ENCODE measurements at places on chromosomes 12 and 14.

- no peak for DNase-seq
These were observed 85.4 kb downstream of the WSCD2 start for GRCh38 chr12:108214486-108214885.

DNA sequence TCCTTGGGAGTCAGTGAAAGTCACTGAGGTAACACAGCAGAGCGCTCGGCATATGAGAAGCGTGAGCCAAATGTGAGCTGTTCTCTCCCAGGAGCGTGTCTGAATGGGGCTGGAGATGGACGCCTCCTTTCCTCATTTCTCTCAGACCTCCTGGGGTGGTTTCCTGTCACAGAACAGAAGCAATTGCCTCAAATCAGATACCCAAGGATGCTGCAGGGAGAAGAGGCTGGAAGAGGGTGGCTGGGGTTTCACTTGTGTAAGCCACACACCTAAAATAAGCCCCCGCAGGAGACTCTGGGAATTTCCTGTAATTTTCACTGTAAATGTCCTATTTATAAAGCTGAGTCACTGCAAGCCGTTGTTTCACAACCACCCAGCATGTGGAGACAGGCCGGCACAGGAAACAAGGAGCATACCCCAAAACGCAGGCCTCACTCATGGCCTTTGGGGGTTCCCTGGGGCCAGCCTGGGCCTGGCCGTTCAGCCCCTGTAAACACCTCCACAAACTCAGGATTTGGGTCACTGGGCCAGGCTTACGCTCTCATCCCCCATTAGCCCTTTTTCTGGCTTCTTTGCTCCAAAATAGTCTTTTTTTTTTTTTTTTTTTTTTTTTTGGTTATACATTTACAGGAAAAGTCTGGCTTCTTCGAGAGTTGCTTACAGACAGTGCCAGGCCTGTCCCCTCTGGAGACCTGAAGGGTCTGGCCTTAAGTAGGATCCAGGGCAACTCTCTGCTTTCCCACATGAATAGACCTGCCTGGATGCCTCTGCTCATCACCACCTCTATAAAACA lies 55.3 kb downstream of the VCPKMT start:
- DNase-seq, result no peak

DNA sequence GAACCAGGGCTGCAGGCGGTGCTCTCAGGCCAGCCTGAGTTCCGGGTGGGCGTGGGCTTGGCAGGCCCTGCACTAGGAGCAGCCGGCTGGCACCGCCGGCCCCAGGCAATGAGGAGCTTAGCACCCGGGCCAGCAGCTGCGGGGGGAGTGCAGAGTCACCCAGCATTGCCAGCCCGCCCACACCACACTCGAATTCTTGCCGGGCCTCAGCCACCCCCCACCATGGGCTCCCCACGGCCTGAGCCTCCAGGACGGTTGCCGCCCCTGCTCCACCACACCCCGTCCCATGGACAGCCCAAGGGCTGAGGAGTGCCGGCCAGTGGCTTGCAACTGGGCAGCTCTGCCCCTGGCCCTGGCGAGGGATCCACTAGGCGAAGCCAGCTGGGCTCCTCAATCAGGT lies 453.4 kb downstream of the TMTC2 start:
- DNase-seq, result no peak

DNA sequence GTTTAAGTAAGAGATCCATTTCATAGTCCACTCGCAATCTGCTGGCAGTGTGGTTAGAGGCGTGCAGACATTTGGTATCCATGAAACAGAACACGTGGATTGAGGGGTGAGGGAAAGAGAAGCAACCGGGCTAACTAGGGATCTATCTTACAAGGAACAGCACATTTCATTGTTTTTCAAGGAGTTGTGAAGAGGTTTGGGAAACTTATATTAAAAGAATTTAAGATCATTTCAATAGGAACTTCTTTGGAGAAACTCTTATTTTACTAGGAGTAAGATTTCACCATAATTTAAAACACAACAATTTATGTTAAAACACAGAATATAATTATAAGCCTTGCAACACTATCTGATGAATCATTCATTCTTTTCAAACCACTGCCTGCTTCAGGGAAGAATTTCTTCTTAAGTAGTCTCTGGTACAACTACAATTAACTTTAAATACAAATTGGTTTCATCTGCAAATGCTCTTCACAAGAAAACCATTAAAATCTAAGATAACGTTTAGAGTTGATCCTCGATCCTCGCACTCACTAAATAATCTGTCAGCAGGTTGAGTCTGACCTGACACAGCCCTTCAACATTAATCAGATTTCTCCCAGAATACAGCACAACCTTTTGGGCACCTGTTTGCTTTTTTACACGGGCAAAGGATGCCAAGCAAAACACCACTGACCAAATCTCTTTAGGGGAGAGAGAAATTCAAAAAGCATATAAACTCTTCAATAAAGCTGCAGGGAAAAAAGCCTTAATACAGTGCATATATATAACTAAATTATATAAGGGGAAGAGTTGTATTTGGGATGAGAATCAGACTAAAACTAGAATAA lies 27.3 kb downstream of the PPTC7 start:
- no peak for DNase-seq

DNA sequence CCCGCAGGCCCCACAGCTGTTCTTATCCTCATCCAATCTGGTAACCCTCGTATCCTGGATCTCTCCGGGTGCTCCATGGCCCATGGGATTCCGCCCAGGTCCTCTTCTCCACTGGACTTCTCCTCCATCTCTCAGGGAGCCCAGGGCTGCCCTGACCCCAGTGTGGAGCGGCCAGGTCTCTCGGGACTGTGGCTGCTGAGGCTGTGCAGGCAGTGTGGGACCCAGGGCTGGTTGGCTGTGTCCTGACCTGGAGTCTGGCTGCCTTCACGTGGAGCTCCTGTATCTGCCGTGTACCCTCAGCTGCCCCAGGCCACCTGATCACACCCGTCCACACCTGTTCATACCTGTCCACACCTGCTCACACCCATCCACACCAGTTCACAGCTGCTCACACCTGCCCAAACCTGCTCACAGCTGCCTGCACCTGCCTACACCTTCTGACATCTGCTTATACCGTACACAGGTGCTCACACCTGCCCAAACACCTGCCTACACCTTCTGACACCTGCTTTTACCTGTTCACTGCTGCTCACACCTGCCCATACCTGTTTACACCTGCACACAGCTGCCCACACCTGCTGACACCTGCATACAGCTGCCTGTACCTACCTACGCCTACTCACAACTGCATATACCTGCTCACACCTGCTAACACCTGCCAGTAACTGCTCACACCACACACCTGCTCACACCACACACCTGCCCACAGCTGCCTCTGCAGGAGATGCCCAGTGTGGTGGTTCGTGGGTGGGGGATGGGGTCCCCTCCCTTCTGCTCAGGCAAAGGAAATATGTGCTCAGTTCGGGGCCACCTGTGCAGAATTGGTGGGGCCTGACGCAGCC lies 92.2 kb downstream of the GALNT9 start:
- no peak for DNase-seq

DNA sequence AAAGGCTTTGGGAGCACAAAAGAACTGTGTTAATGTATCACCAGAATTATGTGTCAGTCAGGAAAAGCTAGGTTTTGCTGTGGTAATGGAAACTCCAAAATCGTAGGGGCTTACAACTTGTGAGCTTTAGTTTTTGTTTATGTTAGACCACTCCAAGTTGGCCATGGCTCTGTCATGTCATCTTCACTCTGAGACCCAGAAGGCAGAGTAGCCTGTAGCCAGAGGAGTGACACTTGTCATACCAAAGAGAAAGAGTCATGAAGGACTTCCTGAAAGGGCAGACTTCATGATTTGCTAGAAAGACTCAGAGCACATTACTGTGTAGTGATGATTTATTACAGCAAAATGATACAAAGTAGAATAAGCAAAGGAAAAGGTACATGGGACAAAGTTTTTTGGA lies 133.6 kb upstream of the SSTR1 start:
- no peak for DNase-seq

DNA sequence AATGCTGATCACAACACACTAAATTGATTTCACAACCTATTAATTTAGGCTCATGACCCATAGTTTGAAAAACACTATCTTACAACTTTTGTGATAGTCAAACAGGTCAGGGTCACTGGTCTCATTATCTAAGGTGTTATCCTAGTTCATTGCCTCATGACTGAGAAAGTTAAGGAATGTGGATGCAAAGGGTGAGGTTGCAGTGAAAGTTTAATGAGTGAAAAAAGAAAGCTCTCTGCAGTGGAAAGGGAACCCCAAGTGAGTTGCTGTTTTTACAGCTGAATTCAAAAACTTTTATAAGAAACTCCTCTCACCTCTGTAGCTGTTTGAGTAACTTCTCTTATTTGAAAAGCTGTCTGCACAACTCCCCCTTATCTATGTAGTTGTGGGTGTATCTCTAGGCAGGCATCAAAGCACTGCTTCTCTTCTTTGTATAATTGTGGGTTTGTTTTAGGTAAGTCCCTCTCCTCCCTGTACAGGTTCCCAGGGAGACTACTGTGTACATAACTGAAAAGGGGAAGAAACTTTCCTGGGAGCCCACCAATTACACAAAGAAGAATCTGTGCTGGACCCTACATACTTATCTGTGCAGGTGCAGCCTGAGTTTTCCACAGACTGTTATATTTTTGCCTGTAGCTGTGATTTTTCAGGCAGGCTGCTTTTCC lies 18.9 kb downstream of the DNAL1 start:
- DNase-seq, result no peak

DNA sequence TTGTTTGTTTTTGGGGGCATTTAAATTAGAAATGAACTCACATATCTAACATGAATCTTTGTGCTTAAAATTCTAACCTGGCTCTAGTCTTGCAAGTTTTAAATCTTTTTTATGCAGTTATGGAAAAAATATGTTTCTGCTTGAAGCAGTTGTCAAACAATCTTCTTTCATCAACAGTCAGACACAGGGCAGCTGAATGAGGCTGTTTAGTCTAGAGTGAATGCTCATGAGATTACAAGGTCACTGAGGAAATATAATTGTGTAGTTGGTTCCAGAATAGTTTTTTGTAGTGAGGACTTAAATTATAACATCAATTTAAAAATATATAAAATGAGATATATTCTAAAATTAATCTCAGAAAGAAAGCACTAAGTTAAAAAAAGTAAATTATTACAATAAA lies 76.5 kb downstream of the TRMT5 start:
- no peak for DNase-seq

GRCh38 chr14:104444159-104445030 lies 135.2 kb upstream of the C14orf180 start:
- DNase-seq, result no peak

DNA sequence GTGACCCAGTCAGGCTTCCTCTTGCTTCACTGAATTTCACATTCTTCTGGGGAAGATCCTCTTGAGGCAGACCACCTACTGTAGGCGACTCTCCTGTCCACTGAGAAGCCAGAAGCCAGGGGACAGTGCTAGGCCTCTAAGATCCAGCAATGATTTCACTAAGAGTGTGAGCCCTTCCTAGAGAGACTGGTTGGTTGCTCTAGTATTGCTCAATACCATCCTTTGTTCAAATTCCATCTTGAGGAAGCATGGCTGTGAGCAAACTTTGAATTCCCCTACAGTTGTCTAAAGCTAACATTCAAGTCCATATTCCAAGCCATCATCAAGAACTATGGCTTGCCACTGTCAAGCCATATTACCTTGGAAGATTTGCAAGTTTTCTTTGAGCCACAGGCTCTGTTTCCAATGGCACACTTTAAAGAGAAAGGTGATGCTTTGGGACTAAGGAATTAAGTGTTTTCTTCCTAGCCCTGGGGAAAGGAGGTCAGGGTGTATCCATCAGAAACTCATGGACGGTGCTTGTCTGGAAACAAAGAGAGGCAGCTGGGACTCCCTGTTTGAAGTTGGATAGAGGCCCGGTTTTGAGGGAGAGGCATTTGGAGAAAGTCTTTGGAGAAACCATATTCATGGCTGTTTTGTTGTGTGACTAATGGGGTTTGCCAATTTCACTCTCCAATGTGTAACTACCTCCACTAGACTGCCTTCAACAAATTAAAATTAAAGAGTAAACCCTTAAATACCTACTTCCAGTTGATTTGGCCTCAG lies 1217.9 kb downstream of the VRK1 start:
- no peak for DNase-seq

GRCh38 chr14:104331871-104332605 lies 193.7 kb downstream of the KIF26A start:
- DNase-seq, result no peak

DNA sequence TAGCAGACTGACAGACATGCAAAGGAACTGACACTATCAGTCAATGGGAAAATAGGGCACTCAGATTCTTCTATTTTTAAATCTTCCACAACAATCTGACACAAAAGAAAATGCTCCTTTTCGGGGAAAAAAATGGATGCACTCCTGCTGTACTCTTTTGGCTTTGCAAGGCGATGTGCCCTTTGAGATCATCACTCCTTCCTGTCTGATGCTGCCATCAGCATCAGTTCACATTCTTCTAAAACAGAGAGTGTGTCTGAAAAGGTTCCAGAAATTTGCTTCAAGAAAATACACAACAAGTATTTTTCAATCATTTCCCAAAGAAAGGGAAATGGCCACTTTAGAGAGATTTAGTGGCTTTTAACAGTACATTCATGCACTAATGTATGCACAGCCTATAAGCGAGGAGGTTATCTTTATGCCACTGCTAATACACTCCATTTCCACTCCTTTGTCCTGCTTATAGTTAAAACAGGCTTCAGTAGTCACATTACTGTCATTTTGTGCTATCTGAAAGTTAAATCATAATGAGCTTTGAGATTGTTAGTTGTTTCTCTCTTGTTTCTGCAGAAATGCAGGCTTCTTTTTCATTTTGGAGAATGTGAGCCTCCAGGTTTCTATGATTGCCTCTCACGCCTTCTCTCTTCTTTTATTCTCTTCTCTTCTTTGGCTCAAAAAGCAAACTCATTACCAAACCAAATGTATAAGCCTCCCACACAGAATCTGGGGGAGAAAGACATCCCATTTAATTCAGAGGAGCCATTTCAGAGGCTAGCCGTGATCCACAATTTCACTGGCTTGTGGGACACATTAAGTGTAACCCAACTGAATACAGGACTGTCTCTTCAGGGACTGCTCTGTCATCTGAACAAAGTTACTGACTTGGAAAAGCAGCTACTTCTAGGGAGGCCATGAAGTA lies 110.9 kb upstream of the CCDC196 start:
- no peak for DNase-seq

GRCh38 chr12:94231709-94232108 lies 83.3 kb downstream of the PLXNC1 start:
- DNase-seq, result no peak

GRCh38 chr12:90036637-90037036 lies 328.0 kb upstream of the ATP2B1 start:
- no peak for DNase-seq

DNA sequence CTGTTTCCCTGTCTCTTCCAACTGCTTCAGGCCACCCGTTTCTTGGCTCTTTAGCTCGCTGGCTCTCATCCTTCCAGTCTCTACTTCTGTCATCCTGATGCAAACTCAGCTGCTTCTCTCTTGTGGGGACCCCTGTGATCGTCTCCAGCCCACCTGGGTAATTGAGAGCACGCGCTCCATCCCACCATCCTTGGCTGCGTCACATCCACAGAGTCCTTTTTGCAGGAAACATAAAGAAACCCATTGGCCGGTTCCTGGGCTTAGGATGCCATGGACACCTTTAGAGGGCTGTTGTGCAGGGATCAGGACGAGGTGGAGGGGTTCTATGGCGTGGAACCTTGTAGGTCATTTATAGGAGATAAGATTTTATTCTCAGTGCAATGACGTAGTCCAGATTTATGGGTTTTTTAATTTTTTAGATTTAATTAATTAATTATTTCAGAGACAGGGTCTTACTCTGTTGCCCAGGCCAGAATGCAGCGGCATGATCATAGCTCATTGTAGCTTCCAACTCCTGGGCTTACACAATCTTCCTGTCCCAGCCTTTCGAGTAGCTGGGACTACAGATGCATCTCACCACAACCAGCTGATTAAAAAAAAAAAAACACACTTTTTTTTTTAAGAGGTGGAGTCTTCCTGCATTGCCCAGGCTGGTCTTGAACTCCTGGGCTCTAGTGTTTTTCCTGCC lies 82.6 kb downstream of the CCDC92 start:
- DNase-seq, result no peak

- DNase-seq, result no peak
These were observed 38.0 kb downstream of the ABCD2 start for GRCh38 chr12:39581592-39581991.

Measured in NCI-H1105 (cell line).